ENCODE measurements at places on chromosomes 12 and 14.

DNA sequence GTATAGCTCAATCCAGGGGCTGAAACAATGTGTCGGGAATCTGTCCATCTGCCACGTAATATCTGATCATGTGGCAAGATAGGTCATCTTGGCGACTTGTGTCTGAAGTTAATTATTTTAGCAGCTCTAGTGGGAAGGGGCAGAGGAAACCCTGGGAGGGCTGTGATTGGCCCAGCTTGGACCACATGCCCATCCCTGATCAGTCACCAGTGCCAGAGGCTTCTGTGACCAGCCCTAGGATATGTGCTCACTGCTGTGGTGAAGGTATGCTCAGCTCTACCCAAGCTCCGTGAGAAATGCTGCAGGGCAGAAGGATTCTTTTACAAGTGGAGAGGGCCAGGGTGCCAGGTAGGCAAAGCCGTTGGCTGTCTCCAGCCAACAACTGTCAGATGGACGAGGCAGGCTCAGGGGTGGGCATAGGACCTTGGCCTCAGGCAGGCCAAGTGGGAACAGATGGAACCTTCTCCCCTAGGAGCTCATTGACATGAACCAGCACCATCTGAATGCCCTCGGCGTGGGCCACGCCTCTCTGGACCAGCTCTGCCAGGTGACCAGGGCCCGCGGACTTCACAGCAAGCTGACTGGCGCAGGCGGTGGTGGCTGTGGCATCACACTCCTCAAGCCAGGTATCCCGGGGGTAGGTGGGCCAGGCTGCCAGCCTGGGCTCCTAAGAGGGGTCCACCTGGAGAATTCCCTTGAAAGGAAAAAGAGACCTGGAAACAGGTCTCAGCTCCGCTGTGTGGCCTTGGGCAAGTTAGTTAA, 21.1 kb downstream of the MVK start:
- H3K4me1 ChIP-seq: peaks cover 7% of the 10 kb centered on the region
- DNase-seq: no peak
- H3K27ac ChIP-seq: no peak overlapping the region

GRCh38 chr14:86654558-86655184, 1124.7 kb downstream of the FLRT2 start:
- H3K27me3 ChIP-seq: no peaks in the 10 kb centered on the region
- H3K4me3 ChIP-seq: no peak overlapping the region
- H3K27ac ChIP-seq: no peak overlapping the region
- no peaks in the 10 kb centered on the region for H3K4me1 ChIP-seq

DNA sequence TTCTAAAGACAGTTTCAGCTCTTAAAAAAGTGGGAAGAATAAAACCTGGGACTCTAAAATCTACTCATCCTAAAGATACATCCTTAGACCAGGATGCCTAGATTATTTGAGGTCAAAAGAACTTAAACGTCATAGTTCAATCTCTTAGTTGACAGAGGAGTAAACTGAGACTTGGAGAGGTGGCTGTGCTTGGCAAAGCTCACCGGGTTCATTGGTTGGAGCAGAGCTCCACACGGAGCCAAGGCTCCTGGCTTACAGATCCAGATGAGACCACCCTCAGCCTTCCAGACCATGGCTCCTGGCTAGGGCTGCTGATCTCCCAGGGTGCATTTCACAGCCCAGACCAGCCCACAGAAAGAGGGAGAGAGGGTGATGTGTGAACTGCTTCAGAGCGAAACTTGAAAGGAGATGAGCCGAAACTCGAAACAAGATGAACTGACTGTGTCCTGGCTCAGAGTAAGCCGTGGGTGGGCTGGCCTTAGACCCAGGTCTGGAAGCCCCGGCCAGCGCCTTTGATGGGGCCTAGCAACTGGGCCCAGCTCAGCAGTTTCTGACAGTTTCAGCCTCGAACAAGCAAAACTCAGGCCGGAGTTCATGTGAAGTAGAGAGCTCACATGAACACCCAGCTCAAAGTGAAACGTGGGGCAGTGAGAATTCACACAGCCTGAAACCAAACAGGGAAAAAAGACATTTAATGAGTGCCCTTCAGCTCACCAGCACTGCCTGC, 1044.8 kb downstream of the BCL11B start:
- no peak overlapping the region for H3K27ac ChIP-seq
- H3K36me3 ChIP-seq: no peaks in the 10 kb centered on the region
- no peak for DNase-seq
- no peaks in the 10 kb centered on the region for H3K27me3 ChIP-seq

- H3K27me3 ChIP-seq: peaks cover 6% of the 10 kb centered on the region
- no peak for DNase-seq
- H3K36me3 ChIP-seq: no peaks in the 10 kb centered on the region
- H3K4me1 ChIP-seq: no peaks in the 10 kb centered on the region
These were observed 183.1 kb downstream of the EMP1 start for GRCh38 chr12:13379531-13380188.

GRCh38 chr12:93585247-93585646, 12.8 kb downstream of the SOCS2 start:
- H3K27me3 ChIP-seq: peaks cover 12% of the 10 kb centered on the region
- H3K27ac ChIP-seq: no peak overlapping the region
- H3K36me3 ChIP-seq: no peaks in the 10 kb centered on the region
- DNase-seq: no peak
- H3K4me1 ChIP-seq: peaks cover 2% of the 10 kb centered on the region

- no peak for DNase-seq
- H3K27ac ChIP-seq: no peak overlapping the region
- H3K4me3 ChIP-seq: no peak overlapping the region
- H3K4me1 ChIP-seq: no peaks in the 10 kb centered on the region
- no peaks in the 10 kb centered on the region for H3K36me3 ChIP-seq
These were observed 68.0 kb downstream of the PRIMA1 start for GRCh38 chr14:93720076-93720815.

GRCh38 chr12:43381879-43382278, 170.1 kb downstream of the ADAMTS20 start:
- no peaks in the 10 kb centered on the region for H3K36me3 ChIP-seq
- no peaks in the 10 kb centered on the region for H3K4me1 ChIP-seq
- H3K4me3 ChIP-seq: no peak overlapping the region
- no peak overlapping the region for H3K27ac ChIP-seq
- no peak for DNase-seq
- no peaks in the 10 kb centered on the region for H3K27me3 ChIP-seq

DNA sequence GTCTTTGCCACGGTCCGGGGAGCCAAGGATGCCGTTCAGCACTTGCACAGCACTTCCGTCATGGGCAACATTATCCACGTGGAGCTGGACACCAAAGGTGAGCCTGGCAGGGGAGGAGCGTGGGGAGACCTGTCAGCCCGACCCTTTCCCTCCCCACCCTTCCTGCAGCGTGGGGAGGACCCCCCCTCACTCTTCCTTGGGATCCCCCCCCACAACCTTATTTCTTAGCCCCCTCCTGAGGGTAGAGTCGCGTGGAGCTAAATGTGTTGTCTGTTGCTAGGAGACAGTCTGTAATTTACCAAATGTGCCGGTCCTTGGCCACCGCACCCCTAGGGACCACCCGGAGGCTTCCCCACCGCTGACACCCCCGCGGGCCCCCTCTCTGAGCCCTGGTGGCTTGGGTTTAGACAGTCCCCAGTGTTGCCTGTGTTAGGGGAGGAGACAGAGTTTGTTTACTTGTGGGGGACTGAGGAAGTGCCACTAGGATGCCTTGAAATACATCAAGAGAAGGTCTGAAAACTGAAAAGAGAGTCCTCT, 2.3 kb downstream of the SETD1B start:
- H3K36me3 ChIP-seq: peaks cover 54% of the 10 kb centered on the region
- H3K4me1 ChIP-seq: peaks cover 65% of the 10 kb centered on the region
- peak overlapping the region; percentile 75 for H3K4me3 ChIP-seq
- no peak for DNase-seq
- no peaks in the 10 kb centered on the region for H3K27me3 ChIP-seq

GRCh38 chr14:63470962-63471793, 72.0 kb downstream of the PPP2R5E start:
- H3K36me3 ChIP-seq: no peaks in the 10 kb centered on the region
- H3K27me3 ChIP-seq: no peaks in the 10 kb centered on the region
- peaks cover 80% of the 10 kb centered on the region for H3K4me1 ChIP-seq
- peak overlapping the region; percentile 67 for H3K27ac ChIP-seq
- no peak for DNase-seq

GRCh38 chr14:69579476-69579875, 4.8 kb upstream of the CCDC177 start:
- peak overlapping the region; percentile 77 for H3K27ac ChIP-seq
- H3K27me3 ChIP-seq: no peaks in the 10 kb centered on the region
- no peak for DNase-seq
- no peaks in the 10 kb centered on the region for H3K36me3 ChIP-seq

DNA sequence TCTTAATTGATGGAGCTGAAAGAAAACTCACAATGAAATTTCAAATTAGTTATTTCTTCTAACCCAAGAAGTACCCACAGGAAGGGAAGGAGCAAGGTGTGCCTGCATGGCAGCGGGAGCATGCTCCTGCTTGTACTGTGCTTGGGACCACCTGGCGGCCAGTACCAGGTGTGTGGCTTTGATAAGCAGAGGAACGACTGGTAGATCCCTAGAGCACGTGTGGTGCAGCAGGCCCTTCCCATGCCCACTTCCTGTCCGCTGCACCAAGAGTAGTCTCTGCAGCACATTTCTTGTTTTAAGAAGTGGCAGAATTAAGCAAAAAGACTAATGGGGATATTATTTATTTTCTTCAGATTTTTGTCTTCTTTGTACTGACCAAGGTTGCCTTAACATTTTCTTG, 122.3 kb upstream of the ATF1 start:
- DNase-seq: no peak
- H3K27ac ChIP-seq: peak overlapping the region; percentile 77
- no peaks in the 10 kb centered on the region for H3K27me3 ChIP-seq
- H3K4me1 ChIP-seq: peaks cover 10% of the 10 kb centered on the region
- no peak overlapping the region for H3K4me3 ChIP-seq

GRCh38 chr14:53032838-53033390, 82.1 kb upstream of the FERMT2 start:
- peaks cover 8% of the 10 kb centered on the region for H3K4me1 ChIP-seq
- H3K27ac ChIP-seq: peak overlapping the region; percentile 55
- no peaks in the 10 kb centered on the region for H3K36me3 ChIP-seq
- H3K27me3 ChIP-seq: no peaks in the 10 kb centered on the region
- DNase-seq: no peak

- no peaks in the 10 kb centered on the region for H3K36me3 ChIP-seq
- peak overlapping the region; percentile 86 for H3K27ac ChIP-seq
- peak overlapping the region; percentile 59 for H3K4me3 ChIP-seq
- no peaks in the 10 kb centered on the region for H3K27me3 ChIP-seq
- no peak for DNase-seq
These were observed 35.5 kb upstream of the STON2 start for GRCh38 chr14:81435391-81436295.

DNA sequence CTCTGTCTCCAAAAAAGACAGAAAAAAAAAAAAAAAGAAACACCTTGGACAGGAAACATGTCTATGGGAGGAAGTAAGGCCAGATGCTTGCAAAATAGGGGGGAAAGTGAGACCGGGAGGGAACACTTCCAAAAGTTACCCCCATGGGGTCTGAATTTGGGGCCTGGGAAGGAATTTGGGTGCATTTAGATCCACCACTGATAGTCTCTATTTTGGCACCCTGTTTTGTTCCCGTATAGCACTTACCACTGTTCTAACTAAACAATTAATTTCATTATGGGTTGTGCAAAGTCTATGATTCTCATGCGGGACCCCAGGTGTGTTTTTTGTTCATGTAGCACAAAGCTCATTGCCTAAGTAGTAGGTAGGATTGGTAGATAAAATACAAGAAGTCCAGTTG, 1.4 kb upstream of the MLEC start:
- H3K4me3 ChIP-seq: no peak overlapping the region
- no peak for DNase-seq
- H3K27me3 ChIP-seq: no peaks in the 10 kb centered on the region
- no peak overlapping the region for H3K27ac ChIP-seq
- no peaks in the 10 kb centered on the region for H3K36me3 ChIP-seq
- peaks cover 19% of the 10 kb centered on the region for H3K4me1 ChIP-seq

- H3K27ac ChIP-seq: no peak overlapping the region
- H3K4me3 ChIP-seq: no peak overlapping the region
- no peak for DNase-seq
- H3K4me1 ChIP-seq: no peaks in the 10 kb centered on the region
- H3K36me3 ChIP-seq: peaks cover 100% of the 10 kb centered on the region
These were observed 9.4 kb upstream of the PRKAG1 start for GRCh38 chr12:49027846-49028555.

DNA sequence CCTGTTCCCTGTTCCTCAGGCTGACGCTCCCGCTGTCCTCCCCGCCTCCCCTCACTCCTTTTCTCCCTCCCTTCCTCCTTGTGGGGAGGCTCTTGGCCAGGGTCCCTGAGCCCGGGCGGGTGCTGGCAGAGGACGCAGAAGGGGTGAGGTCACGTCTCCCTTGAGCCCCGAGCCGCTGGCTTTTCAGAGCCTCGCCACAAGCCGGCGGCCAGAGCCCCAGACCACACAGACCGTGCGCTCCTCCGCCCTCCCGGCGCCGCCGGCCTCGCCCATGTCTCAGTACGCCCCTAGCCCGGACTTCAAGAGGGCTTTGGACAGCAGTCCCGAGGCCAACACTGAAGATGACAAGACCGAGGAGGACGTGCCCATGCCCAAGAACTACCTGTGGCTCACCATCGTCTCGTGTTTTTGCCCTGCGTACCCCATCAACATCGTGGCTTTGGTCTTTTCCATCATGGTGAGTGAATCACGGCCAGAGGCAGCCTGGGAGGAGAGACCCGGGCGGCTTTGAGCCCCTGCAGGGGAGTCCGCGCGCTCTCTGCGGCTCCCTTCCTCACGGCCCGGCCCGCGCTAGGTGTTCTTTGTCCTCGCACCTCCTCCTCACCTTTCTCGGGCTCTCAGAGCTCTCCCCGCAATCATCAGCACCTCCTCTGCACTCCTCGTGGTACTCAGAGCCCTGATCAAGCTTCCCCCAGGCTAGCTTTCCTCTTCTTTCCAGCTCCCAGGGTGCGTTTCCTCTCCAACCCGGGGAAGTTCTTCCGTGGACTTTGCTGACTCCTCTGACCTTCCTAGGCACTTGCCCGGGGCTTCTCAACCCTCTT, at the start of gene TMEM233:
Gene TMEM233 (plus strand): TSS at position 197 of the 821 bp plus-strand sequence. CDS start 75 bp downstream, at position 272.
- H3K27me3 ChIP-seq: peaks cover 3% of the 10 kb centered on the region
- DNase-seq: no peak
- no peak within 1 kb of the TSS for H3K27ac ChIP-seq
- peak within 1 kb of the TSS; percentile 7 for H3K4me3 ChIP-seq
- H3K4me1 ChIP-seq: no peaks in the 10 kb centered on the region

DNA sequence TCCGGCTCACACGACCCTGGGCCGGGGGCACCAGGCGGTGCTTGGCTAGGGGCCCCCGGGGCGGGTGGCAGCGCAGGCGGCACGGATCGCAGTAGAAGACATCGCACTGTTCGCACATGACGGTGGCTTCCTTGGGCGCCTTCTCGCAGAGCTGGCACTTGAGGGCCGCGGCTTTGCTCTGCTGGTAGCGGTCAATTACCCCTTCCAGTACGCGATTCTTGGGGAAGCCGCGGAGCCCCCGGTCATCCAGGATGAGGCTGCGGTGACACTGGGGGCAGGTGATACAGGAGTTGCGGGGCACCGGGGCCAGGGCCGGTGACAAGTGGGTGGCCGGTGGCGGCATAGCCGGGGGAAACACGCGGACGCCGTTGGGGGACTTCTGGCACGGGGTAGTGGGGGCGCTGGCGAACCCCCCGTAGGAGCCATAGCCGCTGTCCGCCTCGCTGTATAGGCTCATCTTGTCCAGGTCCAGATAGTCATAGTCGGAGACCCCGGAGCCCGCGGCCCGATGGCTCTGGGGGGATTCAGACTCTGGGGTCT, 553 bp downstream of the TRIM9 start:
- peaks cover 14% of the 10 kb centered on the region for H3K4me1 ChIP-seq
- H3K36me3 ChIP-seq: no peaks in the 10 kb centered on the region
- DNase-seq: no peak
